Caki2 (cell line): ENCODE measurements at places on chromosomes 3 and 15. TPM values are rescaled to one million over a fixed set of nuclear protein-coding genes. Genes with fewer than 3 reads are reported as not detected.
A peak's percentile ranks its signal among the peaks of the same experiment; 100 is the strongest.

- no peak for DNase-seq
Measured at GRCh38 chr15:61582092-61582491, 353.0 kb upstream of the RORA start.

DNA sequence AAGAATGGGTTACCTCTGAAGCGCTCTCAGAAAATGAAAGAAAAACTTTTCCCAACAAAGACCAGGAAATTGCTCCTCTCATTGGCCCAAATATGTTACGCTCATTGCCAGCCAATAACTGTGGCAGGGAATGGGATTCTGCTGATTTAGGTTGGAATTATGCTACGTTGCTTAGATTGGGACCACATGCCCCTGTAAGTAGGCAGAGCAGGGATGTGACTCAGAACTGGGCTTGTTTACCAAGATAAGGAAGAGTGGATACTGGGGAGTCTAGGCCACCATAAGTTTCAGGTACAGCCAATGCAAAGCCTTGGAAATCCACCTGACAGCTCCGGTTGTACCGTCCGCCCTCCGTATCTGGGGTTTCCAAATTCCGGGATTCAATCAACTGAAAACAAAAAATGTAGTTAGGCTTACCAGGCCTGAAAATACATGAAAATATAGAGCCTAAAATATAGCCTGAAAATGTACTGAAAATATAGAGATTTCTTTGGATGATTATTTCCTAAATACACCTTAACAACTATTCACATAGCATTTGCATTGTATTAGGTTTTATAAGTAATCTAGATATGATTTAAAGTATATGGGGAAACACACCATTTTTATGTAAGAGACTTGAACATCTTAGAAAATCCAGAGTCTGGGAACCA lies 1.5 kb upstream of the TCF12 start:
- DNase-seq = no peak

GRCh38 chr3:148075771-148076716 lies 621.7 kb upstream of the AGTR1 start:
- DNase-seq = peak; percentile 38

GRCh38 chr3:105401254-105401653 lies 34.5 kb downstream of the ALCAM start:
- no peak for DNase-seq

DNA sequence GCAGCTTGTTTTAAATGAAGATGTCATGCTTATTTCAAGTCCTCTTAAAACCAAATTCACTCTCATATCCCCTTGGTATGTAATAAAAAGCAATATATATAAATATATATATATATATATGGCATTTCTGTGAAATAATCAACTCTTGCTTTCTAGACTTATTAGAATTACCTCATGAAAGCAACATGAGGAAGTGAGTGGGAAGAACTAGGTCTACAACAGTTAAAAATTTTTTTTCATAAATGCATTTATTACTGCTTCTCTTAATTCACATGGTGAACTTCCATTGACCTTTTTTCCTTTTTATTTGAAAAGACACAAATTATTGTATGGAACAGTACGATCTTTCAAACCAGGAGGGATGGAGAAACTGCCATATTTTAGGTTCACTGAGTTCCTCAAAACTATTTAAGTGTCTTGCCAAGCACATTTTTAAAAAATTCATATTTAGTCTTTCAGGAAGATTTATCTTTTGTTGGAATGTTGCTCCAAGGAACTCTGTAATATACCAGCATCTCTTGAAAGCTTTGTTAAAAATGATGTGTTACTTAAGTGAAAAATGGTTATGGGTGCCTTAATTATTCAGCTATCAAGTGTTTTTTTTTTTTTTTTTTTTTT lies 185.2 kb downstream of the GHSR start:
- DNase-seq = no peak

GRCh38 chr3:25907081-25907480 lies 117.2 kb downstream of the OXSM start:
- no peak for DNase-seq

DNA sequence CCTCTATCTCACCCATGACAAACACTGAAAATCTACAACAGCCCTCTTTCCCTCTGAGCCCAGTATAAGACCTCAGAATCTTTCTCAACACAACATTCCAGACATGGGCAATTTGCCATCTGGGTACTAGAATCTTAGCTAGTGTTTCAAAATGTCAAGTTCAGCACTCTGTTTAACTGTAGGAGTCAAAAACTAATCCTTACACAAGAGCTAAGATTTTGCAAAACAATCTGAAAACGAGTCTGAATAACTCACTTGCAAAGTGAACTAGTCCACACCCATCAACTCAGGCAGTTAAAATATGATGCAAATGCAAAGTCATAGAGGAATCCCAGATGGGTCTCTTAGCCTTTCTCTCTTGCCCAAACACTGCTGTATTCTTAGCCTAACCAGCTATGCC lies 67.8 kb downstream of the GPR176 start:
- DNase-seq = no peak

DNA sequence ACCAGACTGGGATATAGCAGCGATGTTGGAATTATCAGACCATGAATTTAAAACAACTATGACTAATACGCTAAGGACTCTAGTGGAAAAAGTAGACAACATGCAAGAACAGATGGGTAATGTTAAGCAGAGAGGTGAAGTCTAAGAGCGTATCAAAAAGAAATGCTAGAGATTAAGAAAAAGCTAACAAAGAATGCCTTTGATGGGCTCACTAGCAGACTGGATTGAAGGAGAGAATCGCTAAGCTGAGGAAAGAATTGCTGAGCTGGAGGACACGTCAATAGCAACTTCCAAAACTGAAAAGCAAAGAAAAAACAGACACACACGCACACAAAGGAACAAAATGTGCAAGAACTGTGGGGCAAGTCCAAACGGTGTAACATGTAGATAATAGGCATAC lies 20.0 kb upstream of the CMTM6 start:
- peak; percentile 50 for DNase-seq

DNA sequence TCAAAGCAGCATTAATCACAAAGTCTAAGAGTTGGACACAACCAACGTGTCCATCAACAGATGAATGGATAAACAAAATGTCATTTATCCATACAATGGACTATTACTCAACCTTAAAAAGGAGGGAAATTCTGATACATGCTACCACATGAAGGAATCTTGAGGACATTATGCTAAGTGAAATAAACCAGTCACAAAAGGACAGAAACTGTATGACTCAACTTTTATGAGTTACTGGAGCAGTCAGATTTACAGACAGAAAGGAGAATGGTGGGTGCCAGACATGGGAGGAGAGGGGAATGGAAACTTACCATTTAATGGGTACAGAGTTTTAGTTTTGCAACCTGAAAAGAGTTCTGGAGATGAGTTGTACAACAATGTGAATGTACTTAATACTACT lies 43.0 kb upstream of the SEC13 start:
- DNase-seq = no peak

- no peak for DNase-seq
Measured at GRCh38 chr15:50997371-50998051, 89.0 kb downstream of the AP4E1 start.

MYRIP gene
- total RNA-seq = 0.07 and 1.5 TPM in 2 replicates

CAV3 gene
- not detected in 2 replicates for total RNA-seq

CCNL1 gene
- 31.0 and 69.5 TPM in 2 replicates for total RNA-seq

RLBP1 gene
- total RNA-seq = not detected in 2 replicates

C3orf18 gene
- total RNA-seq = 3.8 and 7.1 TPM in 2 replicates

AADAC gene
- total RNA-seq = not detected in 2 replicates

RAB11A gene
- total RNA-seq = 231 and 296 TPM in 2 replicates
